Non-pigmented ciliary epithelial cell (primary cell): ENCODE measurements at places on chromosomes 5 and 9.

DNA sequence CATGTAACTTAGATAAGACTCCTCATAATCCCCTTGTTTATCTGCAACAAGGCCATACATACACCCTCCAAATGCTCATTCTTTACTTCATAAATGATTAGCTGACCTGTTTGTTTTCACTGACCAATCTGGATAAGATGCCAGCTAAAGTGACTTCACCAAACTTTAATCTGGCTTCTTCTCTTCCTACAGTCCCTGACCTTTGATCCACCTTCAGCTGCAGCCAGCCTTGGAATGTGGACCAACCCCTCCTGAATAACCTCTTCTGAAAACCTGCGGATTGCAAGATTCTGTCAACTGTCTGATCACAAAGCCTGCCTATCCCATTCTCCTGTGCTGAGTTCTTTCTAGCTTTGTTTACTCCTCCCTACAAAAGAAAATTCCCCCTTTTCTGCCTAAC lies 476.8 kb downstream of the LRRC70 start:
- DNase-seq = no peak

DNA sequence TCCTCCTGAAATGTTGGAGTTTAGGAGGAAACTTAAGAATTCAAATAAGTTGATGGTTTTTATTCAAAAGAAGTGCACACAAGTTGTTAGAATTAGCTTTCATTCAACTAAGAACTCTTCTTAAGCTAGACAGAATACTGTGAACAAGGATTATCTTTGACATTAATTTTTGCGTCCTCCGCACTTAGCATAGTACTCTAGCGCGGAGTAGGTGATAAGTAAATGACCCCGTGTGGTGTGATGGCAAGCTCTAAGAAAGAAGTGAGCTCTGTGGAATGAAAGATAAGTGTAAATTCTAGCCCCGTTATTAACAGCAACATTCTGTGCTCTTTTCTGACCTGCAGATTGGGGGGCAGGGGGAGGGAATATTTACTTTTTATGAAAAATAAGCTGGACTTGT lies 1.0 kb downstream of the BRIX1 start:
- DNase-seq = no peak

- peak; percentile 2 for DNase-seq
These were observed 88.7 kb upstream of the PHF24 start for GRCh38 chr9:34869390-34869789.

DNA sequence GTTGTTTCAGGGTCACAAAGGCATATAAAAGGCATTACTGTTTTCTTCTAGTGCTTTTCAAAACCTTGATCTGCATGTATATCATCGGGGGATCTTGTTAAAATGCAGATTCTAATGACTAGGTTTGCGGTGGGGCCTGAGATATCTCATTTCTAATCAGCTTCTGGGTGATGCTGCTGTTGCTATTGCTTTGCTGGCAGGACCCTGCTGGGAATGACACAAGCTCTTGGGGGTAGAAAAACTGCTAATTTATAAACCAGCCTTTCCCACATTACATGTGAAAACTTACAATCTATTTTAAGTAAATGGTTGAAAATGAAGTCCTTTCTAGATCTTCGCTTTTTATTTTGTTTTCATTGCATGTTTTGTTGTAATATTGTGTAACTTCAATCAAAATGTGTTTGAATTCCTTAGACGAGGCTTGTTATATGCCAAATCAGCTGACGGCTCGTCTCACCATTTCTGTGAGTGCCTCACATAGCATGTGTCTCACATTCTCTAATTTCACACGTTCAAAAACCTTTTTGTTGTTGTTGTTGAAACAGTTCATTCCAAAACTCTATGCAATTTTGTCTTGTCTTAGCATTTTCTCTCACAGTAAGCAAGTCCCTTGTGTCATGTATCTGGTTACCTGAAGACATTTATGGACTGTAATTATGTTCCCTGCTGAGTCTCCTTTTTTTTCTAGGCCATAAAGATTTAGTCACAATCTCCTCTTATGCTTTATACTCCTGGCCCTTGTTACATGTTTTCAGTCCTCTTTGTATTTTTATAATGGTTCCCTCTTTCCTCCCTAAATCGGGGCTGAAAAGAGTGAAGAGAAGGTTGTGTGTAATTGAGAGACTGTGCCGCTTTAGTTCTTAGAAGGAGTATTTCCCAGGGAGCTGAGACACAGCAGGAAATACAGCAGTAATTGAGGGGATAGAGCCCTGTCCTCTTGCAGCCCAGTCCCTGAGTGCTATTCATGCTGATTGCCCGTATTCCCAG lies 521.0 kb upstream of the SEMA6A start:
- DNase-seq = no peak

DNA sequence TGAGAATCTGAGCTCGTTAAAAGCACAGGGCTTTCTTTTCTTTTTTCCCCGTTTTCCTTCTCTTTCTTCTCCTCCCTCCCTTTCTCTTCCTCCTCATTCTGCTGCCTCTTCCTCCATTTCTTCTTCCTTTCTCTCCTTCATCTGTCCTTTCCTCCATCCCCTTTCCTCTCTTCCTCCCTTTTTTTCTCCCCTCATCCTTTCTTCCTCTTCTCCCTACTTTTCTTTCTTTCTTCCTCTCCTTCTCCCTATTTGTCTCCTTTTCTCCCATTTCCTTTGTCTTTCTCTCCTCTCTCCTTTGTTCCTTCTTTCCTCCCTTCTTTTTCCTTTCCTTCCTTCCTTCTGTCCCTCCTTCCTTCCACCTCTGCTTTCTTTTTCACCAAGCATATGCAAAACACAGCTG lies 649.4 kb downstream of the IRX1 start:
- DNase-seq = no peak

- DNase-seq = no peak
These were observed 3.2 kb downstream of the IFNA8 start for GRCh38 chr9:21412107-21412506.

- DNase-seq = no peak
These were observed 44.5 kb downstream of the ZNF608 start for GRCh38 chr5:124701873-124702425.

- no peak for DNase-seq
These were observed 11.1 kb downstream of the ZNF608 start for GRCh38 chr5:124735169-124735858.

DNA sequence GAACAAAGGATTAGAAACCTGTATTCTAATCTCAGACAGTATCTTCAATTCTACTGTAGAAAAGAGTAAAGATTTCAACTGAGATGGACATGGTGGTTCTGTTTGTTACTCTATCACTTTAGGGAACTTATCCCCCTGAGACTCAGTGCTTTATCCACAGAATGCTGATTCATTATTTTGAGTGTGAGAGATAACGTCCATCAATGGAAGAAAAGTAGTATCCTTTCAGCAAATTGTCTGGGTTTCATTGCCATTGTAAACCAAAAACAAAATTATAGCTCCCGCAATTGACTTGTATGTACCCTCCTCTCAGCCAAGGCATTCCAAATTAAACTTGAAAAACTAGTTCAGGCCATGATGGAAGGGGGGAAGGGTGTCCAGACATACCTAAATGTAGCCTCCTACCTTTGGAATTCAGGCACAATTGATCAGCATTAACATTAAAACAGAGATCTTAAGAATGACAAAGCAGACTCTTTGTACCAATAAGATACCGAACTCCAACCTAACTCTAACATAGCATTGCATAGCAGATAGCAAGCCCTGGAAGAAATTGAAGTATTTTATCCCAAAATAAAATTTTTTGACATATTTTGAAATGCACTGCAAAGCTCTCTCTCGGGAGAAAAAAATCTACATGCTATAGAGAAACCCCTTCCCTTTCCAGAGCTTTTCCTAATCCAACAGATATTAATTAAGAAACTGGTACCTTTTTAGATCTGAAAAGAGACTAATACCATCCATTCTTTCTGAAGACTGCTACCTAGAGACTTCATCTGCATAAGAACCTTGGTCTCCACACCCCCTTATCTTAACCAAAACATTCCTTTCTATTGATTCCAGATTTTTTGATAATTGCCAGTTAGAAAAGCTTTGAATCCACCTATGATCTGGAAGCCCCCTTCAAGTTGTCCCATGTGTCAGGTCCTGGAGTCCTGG lies 1055.7 kb downstream of the PTPRD start:
- no peak for DNase-seq

DNA sequence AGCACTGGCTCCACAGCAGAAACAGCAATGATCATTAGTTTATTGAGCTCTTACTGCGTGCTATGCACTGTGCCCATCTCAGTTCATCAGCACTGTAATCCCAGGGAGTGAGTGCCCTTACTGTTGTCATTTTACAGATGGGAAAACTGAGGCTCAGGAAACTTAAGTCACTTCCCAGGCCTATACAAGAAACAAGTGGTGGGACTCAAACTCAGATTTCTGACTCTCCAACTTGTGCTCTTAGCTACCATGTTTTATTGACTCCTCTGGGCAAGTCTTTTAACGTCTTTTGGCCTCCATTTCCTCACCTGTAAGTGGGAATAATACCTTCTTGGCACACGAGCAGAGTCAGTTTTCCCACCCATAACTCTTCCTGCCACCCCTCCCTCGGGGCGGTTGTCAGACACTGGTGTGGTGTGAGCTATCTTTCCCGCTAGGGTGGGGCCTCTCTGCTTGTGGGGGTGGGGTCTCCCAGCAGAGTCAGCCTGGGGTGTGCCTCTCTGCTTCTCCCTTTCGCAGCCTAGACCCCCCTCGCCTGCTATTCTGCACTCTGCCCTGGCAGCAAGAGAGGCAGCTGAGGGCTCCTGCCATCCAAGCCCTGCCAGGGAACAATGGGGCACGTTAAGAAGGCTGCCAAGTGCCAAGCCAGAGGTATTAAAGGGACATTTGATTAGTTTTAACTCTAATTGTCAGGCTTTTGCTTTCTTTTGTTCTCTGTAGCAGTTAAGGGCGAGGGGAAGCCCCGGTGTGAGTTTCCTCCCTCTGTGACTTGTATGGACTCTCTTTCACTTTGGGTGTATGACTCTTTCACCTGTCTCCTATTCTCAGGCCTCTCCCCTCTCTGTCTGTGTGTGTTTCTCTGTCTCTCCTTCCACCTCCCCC lies 12.1 kb downstream of the GALNT10 start:
- no peak for DNase-seq

- no peak for DNase-seq
These were observed 143.3 kb upstream of the SMARCA2 start for GRCh38 chr9:1871626-1872419.

GRCh38 chr9:107740088-107740980 lies 250.8 kb upstream of the KLF4 start:
- no peak for DNase-seq

- no peak for DNase-seq
These were observed 518 bp downstream of the UBE2B start for GRCh38 chr5:134371834-134372340.

GRCh38 chr9:93392974-93393373 lies 58.5 kb upstream of the FAM120A start:
- DNase-seq = no peak

GRCh38 chr5:155004138-155004744 lies 9.3 kb upstream of the KIF4B start:
- DNase-seq = no peak

DNA sequence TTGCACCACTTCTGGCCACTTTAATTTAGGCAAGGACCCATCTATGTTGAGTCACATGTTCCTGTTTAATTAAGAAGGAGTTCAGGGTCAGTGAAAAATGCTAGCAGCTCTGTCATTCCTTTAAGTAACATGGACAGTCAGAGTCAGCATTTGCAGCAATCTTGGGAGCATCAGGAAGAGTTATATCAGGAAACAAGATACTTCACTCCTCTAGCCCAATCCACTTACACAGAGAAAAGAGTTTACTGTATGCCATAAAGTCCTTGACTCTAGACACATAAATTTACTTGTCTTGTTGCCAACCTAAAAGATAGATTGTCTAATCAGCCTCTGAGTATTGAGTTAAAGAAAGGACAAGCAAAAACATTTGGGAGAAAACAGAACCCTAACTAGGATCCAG lies 266.7 kb downstream of the PJA2 start:
- DNase-seq = no peak

DNA sequence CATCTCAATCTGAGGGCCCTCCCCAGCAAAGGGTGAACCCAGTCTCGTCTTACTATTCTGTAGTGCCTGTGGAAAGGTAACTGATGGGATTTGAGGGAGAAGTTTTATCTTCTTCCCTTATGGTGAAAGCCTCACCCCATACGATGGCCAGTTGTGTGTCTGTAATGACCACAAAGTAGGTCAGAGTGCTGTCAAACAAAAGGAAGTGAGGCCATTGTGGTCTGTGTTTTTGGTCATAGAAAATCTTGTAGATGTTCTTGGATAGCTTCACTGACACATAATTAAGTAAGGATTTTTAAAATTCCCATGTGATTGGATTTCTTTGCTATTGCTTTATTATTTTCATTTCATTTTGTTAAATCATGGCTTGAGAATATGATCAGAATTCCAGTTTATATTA lies 505.1 kb upstream of the KLF4 start:
- no peak for DNase-seq

DNA sequence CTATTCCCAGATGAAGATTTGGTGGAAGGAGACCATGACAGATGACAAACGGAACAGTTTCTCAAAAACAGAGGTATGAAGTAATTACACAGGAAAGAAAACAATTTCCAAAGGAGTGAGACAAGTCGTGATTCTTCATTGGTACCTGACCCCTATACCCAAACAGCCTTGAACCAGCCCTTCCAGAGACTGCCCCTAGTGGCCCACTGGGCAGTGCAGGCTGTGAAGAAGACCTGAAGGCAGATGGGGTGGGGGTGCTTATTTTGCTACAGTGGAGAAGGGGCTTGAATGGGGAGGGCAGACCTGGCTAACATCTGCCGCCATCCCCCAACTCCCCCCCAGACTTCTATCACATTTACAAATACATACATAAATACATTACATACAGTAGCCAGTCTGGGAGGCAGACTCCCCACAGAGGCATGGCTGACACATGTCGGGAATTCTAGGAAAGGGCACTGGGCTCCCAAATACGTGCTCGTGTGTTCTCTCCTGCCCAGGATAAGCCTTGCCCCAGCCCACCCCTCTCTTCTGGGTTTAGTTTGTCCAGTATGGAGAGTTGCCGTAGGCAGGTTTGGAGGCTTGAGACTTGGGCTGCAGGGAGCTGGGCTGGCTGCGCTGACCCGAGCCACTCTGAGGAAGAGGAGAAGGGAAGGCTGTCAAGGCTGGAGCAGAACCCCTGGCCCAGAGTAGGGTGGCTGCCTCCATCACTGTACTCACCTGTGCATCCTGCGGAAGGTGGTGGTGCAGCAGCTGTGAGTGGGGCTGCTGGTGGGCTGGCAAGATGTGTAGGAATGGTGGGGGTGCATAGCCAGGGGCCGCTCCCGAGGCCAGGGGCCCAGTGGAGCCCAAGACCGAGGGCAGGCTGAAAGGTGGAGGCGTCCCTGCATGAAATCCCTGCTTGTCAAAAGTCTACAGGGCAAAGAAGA lies 105.3 kb downstream of the UBE2R2 start:
- no peak for DNase-seq

GRCh38 chr5:132486318-132487094 lies 4.1 kb downstream of the IRF1 start:
- DNase-seq = no peak
